Sigmoid colon (tissue), 7 donors: ENCODE measurements at places on chromosomes 2 and 18. TPM values are rescaled to one million over a fixed set of nuclear protein-coding genes. Genes with fewer than 3 reads are reported as not detected.

GRCh38 chr2:71665168-71666093, 212.1 kb downstream of the DYSF start:
- H3K36me3 ChIP-seq = peaks cover 10% of the 10 kb centered on the region
- H3K27ac ChIP-seq = no peak overlapping the region
- peaks cover 8% of the 10 kb centered on the region for H3K4me1 ChIP-seq
- peak; percentile 93 for DNase-seq
- no peaks in the 10 kb centered on the region for H3K27me3 ChIP-seq

DNA sequence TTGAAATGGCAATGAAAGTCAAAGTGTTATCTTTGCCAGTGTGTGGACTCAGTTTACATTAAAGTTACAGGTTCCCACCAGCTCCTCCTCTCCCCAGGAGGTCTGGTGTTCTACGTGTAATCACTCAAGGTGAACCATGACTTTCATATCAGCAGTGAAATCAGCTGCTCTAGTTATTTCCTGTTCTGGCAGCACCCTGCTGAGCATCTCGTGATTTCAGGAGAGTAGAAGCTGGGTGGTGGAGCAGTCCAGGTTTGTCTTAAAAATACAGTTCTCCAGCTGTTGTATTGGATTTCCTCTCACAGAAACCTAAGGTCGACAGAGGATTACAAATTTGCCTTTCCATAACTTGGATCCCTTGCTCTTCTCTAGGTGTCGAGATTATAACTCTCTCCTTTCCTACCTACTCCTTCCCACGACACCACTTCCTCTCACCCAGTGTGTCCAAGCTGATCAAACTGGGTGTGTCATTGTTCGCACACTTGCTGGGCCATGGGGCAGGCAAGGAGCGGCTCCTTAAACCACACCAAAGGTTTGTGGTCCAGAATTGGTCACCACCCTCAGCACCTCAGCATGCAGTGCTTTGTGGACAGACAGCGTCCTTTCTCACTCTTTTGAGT, 13.0 kb upstream of the ARHGAP25 start:
- no peaks in the 10 kb centered on the region for H3K4me1 ChIP-seq
- no peaks in the 10 kb centered on the region for H3K27me3 ChIP-seq
- no peak for DNase-seq

GRCh38 chr2:11566383-11566782, 32.5 kb downstream of the GREB1 start:
- H3K27me3 ChIP-seq = no peaks in the 10 kb centered on the region
- DNase-seq = peak; percentile 30
- no peaks in the 10 kb centered on the region for H3K4me1 ChIP-seq
- H3K27ac ChIP-seq = no peak overlapping the region
- H3K36me3 ChIP-seq = no peaks in the 10 kb centered on the region

DNA sequence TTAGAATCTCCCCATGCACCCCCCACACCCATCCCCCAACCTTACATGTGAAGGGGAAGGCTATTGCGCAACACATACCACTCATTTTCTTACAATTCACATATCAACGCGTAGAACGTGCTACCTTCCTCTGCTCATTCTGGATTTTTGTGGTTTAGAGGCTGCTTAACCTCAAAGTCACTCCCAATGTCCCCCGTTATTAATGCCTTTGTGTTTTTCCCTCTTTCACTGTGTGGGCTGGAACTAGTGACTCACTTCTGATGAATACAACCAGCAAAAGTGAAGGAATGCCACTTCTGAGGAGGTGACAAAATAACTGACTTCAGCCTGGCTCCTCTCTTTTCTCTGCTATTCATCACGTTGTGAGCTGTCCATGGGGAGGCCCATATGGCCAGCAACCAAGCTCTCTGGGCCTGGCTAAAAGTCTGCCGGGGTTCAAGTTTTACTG, 342.5 kb upstream of the NXPH2 start:
- no peak for DNase-seq
- no peaks in the 10 kb centered on the region for H3K4me1 ChIP-seq
- no peaks in the 10 kb centered on the region for H3K27me3 ChIP-seq

COL4A4 gene
- polyA plus RNA-seq = not detected

- peak overlapping the region; percentile 96 for H3K27ac ChIP-seq
- H3K4me1 ChIP-seq = peaks cover 60% of the 10 kb centered on the region
- H3K27me3 ChIP-seq = no peaks in the 10 kb centered on the region
- H3K36me3 ChIP-seq = peaks cover 14% of the 10 kb centered on the region
These were observed 15.7 kb downstream of the NDUFV2 start for GRCh38 chr18:9117980-9118841.

- no peak overlapping the region for H3K4me3 ChIP-seq
- no peaks in the 10 kb centered on the region for H3K27me3 ChIP-seq
- H3K4me1 ChIP-seq = peaks cover 70% of the 10 kb centered on the region
- H3K36me3 ChIP-seq = no peaks in the 10 kb centered on the region
These were observed 6.8 kb downstream of the BIRC6 start for GRCh38 chr2:32363597-32363996.

DNA sequence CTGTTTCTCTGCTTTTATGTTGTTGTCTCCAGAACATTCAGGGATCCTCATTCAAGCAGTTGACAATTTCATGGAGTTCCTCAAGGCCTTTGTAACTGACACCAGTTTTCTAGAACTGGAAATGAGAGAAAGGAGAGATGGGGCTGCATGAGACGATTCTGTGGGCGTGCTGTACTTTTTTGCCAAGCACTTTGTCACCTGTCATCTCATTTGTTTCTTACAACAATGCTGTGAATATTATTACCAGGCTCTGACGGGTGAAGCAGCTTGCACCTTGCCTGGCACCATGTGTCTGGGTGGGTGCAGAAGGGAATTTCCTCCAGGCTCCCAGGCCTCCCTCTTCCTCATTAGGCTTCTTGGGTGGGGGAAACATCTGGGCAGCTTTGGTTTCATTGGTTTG, 22.2 kb upstream of the ATOH8 start:
- H3K36me3 ChIP-seq = no peaks in the 10 kb centered on the region
- peak; percentile 17 for DNase-seq
- H3K4me1 ChIP-seq = no peaks in the 10 kb centered on the region
- H3K4me3 ChIP-seq = no peak overlapping the region
- no peaks in the 10 kb centered on the region for H3K27me3 ChIP-seq
- no peak overlapping the region for H3K27ac ChIP-seq

DNA sequence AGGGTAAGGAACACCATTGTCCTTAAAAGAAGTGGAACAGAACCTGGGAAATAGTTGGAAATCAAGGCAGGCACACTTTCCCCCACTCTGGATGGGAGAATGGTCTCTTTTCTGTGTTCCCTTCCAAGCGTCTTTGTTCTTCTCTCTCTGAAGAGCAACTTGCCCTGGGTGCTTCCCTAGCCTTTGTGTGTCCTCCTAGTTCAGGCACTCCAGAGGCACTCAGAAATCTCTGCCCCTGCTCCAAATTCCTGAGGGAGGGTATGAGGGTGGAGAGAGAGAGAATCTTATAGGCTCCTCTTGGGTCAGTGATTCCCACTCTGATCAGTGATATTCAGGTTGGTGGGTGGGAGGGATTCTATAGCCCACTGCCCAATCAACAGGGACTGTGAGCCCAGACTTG, 8.8 kb upstream of the SIX2 start:
- H3K27me3 ChIP-seq = peaks cover 31% of the 10 kb centered on the region
- DNase-seq = no peak
- H3K4me3 ChIP-seq = no peak overlapping the region
- H3K4me1 ChIP-seq = peaks cover 15% of the 10 kb centered on the region
- H3K27ac ChIP-seq = no peak overlapping the region
- H3K36me3 ChIP-seq = no peaks in the 10 kb centered on the region

SERPINB12 gene
- not detected for polyA plus RNA-seq

GRCh38 chr18:42568773-42569172, 546.7 kb downstream of the RIT2 start:
- no peaks in the 10 kb centered on the region for H3K27me3 ChIP-seq
- H3K4me1 ChIP-seq = no peaks in the 10 kb centered on the region
- no peak overlapping the region for H3K27ac ChIP-seq

PLGLB1 gene
- polyA plus RNA-seq = not detected

DNA sequence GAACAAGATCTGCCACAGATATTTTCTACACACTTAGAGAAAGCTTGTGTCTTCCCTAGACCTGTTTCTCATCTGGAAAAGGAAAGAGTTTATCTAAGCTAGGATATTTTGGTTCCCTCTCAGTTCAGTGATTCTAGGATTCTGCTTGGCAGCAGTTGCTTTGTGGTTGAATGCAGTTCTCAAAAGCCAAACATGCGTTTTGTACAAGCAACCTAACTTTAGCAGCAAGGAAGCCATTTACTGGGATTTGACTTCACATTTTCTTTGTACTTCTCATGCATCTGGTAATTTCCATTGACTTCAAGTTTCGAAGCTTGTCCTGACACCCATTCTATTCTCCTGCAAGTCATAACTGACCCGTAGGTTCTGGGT, 33.3 kb downstream of the VSNL1 start:
- H3K27ac ChIP-seq = no peak overlapping the region
- no peak overlapping the region for H3K4me3 ChIP-seq
- H3K4me1 ChIP-seq = no peaks in the 10 kb centered on the region
- no peak for DNase-seq
- H3K36me3 ChIP-seq = no peaks in the 10 kb centered on the region
- no peaks in the 10 kb centered on the region for H3K27me3 ChIP-seq

DNA sequence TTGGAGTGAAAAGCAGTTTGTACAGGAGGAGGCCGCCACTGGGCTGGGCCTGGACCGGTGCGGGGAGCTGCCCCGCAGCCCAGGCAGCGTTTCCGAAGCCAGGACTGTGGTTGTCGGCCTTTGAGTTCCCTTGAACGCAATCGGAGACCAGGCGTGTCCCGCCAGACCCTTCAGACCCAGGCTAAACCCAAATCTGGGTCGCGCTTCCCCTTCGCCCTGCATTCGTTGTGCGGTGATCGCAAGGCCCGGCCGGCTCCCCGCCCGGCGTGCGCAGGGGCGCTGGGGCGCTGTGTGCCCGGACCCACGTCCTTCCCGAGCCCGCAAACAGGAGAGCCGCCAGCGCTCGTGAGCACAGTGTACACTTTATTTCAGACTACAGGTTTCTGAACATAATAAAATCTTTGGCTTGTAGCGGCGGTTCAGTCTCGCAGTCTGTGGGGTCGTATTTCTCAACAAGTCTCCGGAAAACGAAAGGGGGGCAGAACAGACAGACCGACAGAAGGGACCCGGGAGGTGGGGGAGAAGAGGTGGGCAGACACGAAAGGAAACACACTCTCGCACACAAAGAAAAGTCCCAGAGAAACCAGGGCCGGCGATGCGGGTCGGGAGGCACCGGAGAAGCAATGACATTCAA, 5.5 kb downstream of the EN1 start:
- H3K27ac ChIP-seq = no peak overlapping the region
- H3K4me3 ChIP-seq = peak overlapping the region; percentile 38
- no peak for DNase-seq

ZNG1B gene
- 22.9 TPM for polyA plus RNA-seq

- no peaks in the 10 kb centered on the region for H3K4me1 ChIP-seq
- no peaks in the 10 kb centered on the region for H3K36me3 ChIP-seq
- no peak overlapping the region for H3K27ac ChIP-seq
- peak; percentile 48 for DNase-seq
- no peak overlapping the region for H3K4me3 ChIP-seq
These were observed 109.1 kb upstream of the CTDP1 start for GRCh38 chr18:79570266-79571201.

GRCh38 chr2:169275696-169276444, 86.5 kb downstream of the LRP2 start:
- no peaks in the 10 kb centered on the region for H3K27me3 ChIP-seq
- H3K27ac ChIP-seq = no peak overlapping the region
- no peak for DNase-seq
- no peak overlapping the region for H3K4me3 ChIP-seq
- no peaks in the 10 kb centered on the region for H3K36me3 ChIP-seq
